Suppressor macrophage treated with lipopolysaccharide for 4 hours (primary cell): ENCODE measurements at places on chromosomes 4 and X.

DNA sequence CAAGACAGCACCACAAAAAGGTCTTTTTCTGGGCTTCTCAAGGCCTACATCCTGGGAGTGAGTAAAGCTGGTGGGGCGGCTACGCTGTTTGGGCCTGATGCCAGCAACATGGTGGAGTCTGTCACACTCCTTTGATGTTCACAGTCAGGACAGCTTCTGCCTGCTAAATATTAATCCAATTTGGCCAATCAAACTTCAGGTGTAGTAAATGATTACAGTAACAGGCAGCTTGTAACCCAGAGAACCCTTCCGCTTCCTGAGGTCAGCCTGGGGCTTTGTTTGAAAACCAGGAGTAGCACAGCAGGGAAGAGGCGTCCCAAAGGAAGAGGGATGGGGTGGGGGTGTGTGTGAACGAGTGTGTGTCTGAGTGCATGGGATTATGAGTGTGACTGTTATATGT is 220.4 kb downstream of the MAML3 start:
- no peak for DNase-seq

DNA sequence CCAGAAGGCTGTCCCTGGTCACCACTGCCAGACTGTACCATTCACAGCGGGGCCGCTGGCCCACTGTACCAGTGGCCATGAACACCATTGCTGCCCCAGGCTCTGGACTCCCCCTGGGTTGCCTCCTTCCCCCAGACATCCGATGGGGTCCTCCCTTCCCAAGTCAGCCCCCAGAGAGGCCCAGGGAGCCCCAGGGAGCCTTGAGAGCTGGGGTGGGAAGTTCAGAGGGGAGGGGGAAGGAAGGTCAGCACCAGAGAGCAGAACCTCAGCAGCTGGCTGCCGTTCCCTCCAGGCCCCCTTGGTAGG is 441 bp upstream of the ARHGAP4 start:
- DNase-seq, result no peak

DNA sequence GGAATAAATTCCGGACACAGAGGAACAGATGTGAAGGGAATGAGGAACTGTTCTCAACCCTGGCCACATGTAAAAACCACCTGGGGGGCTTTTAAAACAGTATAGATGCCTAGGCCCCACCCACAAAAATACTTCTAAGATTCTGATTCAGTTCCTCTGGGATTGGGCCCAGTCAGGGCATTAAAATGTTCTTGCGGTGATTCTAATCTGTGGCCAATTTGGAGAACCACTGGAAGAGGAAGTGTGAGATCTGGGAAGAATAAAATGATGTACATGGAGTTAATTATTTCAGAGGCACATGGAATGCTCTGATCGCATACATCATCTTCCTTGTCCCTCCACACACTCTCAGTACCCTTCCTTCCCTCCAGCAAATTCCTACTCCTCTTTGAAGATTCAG is 192.2 kb downstream of the APBB2 start:
- no peak for DNase-seq

- DNase-seq, result peak; percentile 66
These were observed 21.6 kb downstream of the SH3KBP1 start for GRCh38 chrX:19865567-19866363.

DNA sequence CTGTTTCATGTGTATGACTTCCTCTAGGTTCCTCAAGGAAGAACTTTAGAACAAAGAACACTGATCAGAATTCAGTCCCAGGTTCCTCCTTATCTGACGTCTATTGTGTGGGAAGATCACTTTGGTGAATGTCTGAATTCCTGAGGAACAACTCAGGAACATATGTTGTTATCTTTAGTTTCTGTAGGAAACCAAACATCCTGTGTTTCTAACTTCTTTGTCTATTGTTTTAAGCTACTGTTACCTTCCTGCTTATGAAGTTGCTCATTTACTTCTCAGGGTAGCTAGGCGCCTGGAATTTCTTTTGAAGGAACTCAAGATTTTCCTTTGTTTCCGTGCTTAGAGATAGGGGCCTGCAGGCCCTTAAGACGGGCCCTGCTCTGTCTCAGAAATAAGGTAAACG is 46.2 kb downstream of the MAGEB5 start:
- DNase-seq, result no peak

DNA sequence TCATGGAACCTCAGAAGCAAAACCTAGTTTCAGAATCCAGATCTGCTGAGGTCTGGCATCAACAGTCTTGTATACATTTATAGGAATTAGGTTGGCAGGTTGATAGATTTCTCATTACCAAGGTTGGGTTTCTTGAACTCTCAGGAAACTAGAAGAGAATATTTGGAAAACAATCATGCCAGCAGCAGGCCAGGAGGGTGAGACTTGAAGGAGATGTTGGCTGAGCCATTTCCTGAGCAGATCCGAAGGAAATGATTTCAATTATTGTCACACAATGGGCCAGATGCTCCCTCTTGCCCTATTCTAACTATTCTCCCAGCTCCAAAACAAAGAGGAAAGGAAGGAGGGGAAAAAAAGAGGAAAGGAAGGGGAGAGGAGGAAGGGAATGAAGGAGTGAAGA is 45.2 kb downstream of the SHROOM4 start:
- DNase-seq, result no peak

DNA sequence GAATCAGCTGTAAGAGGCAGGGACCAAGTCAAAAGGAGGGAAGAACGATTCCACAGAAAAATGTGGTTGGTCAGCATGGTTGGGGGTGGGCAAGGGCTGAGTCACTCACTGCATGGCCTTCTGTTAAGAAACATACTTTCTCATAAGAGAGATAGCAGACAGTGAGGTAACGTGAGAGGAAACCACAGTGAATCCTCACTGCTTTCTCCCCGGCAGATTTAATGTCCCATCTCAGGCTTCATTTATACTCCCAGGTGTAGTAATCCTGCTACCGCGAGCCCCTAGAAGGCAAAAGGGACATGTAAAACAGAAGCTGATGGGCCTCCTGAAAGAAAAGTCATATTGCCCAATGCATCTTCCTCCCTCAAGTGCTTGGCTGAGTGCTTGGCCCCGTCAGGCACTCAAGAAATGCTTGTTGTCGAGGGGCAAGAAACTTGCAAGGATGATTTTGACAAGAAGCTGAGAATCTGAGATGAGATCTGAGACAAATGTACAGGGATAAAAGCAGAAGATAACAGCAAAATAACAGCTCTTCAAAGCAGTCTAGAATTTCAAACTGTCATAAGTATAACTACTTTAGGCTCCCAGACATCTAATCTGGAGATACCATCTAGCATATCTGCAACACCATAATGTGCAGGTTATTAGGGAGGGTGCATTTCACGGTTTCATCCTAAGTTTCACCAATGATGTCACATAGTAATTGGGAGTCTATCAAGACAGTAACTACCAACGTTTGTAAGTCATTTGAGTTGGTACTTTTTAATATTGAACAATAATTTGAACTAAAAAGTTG is 40.2 kb downstream of the SH3KBP1 start:
- peak; percentile 72 for DNase-seq

DNA sequence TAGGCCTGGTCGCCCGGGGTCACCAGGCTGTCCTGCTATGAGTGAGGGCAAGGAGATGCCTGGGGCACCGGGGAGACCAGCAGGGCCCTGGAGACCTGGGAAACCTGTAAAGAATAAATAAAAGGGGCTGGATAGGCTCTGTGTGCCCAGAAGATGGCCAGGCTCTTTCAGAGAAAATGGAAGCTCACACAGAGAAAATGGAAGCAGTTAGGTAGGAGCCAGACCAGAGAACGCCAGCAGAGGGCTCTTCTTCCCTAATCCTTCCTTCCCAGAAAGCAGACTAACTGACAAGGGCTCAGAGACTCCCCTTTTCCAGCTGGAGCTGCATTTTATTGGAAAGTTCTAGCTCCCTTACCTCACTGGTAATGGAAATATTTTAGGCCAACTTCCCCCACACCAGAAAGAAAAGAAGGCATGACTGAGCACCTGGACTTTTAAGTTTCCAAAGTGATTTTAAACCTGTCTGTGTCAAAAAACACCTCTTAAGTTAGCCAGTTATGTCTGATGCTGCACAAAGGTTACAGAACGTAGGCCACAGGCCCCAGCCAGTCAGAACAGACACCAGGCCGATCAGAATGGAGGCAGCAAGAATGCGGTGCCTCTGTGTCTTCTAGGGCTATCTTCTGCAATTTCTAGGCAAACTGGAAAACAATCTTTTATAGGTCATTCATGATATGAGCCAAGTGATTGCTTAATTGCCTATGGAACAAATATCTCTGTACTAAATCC is 74.0 kb downstream of the ATG4A start:
- DNase-seq, result no peak

DNA sequence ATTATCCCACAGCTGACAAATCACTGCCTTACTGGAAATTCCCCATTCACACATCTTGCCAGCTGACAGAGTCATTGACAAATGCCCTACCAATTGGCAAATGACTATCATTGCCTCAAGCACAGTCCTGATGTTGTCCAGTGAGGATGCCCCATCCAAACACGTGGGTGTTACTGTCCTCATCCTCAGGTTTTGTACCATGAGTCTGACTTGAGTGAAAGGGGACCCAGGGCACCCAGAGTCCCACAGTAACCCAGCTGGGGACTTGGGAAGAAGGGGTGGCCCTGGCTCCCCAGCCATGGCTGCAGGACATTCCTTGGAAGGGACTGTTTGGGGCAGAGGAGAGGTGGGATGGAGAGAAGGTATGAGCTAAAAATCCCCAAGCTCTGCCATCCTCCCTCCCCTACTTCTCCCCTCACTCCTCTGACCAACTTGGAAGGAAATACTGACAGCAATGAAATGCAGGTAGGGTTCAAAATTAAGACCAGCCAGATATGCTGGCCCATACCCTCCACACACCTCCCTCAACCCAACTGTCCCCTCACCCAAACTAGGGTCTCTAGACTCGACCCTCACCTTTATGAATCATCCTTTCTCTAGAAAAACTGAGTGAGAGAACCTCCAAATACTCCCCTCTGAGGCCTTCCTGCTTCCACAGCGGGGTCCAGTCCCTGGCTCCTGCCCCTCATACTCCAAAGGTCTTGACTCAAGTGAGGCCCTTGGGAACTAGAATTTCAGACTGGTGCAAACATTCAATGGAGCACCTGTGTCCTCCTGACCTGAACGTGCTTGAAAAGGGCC is 5.1 kb downstream of the TIMP1 start:
- peak; percentile 58 for DNase-seq

DNA sequence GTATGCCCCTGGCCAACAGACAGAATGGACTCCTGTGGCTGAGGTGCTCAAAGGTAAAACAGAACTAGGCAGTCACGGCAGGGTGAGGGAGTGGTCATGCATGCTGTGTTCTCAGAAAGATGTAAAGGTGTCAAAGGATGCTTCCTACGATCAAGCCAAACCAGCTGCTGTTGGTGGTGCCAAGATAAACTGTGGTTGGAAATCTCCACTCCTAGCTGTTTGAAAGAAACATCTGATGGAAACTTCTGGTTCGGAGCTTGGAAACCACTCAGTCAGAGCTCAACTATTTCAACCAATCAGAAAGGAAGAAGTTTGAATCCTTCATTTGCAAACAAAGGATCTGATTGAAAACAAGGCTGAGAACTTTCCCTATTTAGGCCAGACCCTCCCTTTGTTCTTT is 68.5 kb upstream of the DDX60 start:
- no peak for DNase-seq

DNA sequence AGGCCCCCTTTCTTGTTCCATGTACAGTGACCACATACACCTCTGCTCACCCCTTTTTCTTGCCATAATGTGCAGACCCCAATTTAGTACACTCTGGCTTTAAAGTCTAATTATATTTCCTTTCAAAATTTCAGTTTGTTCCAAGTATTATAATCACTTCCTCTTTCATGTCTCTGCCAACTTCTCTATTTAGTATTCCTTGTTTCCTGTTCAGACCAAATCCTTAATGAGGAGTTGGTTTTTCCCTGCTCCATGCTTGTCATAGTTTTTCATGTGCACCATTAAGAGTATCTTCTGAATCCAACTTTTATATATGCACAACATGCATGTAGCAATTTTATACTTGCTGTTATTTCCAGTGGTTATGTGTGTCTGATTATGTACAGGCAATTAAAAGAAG is 32.3 kb downstream of the USP53 start:
- peak; percentile 53 for DNase-seq

DNA sequence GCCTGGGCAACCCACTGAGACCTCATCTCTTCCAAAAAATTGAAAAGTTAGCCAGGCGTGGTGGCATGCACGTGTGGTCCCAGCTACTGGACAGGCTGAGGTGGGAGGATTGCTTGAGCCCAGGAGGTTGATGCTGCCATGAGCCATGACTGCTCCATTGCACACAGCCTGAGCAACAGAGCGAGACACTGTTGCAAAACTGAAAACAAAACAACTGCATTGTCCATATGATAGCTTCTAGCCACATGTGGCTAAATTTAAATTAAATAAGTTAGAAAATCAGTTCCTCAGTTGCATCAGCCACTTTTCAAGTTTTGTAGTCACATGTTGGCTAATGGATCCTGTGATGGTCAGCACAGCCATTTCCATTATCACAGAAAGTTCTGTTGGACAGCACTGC is 67.9 kb downstream of the GAB1 start:
- DNase-seq, result peak; percentile 65

DNA sequence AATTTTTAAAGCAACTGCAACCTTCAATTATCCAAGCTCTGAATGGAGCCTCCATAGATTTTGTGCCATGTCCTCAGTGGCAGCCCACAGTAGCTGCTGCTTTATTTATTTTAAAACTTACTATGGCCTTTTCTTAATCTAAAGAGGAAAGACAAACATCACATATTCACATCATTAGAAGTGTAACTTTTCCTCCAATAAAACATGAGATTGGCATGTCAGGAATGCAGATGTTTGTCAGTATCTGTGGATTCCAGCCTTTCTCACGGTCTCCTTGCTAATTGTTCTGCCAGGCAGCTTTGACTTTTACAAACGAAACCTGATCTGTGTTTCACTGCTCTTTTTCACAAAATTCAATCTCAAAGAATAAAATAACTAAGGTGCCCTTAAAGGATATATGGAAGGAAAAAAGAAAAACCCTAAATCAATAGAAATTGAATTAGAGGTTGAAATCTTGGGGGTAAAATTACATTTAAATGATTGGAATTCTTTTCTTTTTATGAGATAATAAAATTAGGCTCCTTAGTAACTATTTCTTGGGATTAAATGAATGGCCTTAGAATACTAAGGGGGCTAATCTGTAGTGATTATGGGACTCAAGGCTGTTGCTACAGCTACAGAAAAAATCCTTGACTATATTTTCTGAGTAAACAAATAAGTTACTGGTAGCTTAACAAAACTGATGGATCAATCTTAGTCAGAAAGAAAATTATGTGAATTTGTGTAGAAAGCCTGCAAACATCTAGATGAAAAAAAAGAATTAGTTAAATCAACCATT is 151.3 kb downstream of the RTL9 start:
- DNase-seq, result no peak

DNA sequence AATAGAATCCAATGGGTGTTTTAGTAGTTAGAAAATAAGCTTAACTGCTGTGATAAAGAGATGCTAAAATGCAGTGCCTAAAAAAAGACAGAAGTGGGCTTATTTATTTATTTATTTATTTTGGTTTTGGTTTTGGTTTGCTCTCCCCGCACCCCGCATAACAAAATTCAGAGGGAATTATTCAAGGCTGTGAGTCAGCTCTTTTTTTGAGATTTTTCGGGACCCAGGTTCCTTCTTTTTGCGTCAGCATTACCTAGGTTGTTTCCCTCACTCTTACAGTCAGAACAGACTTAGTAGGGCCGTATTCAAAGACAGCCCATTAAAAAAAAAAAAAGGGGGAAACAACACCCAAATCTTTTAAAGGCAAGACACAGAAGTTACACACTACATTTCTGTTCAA is 1495.5 kb upstream of the ADGRL3 start:
- peak; percentile 25 for DNase-seq

GRCh38 chr4:81452452-81453006 is 19.2 kb downstream of the RASGEF1B start:
- no peak for DNase-seq
